CD4-positive, alpha-beta T cell treated with Interleukin-4 for 1 hour (primary cell): ENCODE measurements at places on chromosomes 4 and X.

- no peak for DNase-seq
Measured at GRCh38 chr4:69816236-69816635, 43.7 kb downstream of the SULT1E1 start.

DNA sequence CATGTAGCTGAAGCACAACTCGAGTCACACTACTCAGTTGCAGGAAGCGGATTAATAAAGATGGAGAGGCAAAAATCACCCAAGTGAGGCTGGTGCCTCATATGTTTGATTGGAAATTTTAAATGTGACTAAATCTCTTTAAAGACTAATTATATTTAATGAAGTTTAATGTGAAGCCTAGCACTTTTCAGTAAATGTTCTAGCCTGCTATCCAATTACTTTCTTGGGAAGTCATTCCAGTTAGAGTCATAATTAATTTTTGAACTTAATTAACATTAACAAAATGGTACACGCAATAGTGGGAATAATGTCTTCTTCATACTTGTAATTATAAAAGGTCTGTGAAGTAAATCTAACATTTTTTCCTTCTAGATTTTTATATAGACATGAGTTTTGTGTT lies 20.6 kb downstream of the F11 start:
- DNase-seq, result no peak

DNA sequence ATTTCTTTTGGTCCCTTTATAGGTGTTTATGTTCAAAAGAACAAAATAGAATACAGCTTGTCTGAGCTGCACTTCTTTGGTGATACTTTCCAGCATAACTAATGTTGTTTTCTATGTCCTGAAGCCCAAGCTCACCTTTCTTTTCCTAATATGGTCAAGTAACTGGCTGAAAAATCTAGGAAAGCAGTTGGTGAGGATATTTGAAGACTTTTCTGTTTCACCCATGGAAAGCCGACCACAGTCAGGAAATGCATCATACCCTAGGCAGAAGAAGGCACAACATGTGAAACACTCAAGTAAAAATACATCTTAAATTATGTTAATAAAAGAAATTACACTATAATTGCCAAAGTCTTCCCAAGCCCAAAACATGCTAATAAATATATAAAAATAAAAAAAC lies 337.0 kb downstream of the PDGFC start:
- no peak for DNase-seq

- no peak for DNase-seq
Measured at GRCh38 chrX:105315248-105315647, 94.8 kb upstream of the TEX13A start.

DNA sequence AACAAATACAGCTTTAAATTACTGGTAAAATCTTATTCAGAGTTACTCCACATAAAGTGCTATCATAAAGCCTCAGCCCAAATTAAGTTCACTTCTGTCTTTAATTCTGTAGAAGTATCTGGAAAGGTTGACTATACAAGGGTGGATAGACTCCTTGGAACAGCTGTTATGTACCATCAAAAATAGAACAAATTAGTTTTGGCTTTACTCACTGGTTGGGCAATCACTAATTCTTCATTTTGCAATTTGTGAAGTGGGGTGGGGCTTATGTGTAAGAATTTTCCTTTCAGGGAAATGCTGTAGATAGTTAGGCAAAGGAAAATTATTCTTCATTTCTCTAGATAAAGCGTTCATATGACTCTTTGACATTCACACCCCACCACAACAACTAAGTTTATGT lies 7.8 kb downstream of the DIAPH2 start:
- no peak for DNase-seq

GRCh38 chr4:107035819-107036583 lies at the start of gene DKK2:
TSS of gene DKK2 (minus strand) at chr4:107036313. CDS start at chr4:107035591, 722 bp downstream.
- DNase-seq, result no peak

GRCh38 chr4:124288706-124289486 lies 423.6 kb downstream of the ANKRD50 start:
- DNase-seq, result no peak

DNA sequence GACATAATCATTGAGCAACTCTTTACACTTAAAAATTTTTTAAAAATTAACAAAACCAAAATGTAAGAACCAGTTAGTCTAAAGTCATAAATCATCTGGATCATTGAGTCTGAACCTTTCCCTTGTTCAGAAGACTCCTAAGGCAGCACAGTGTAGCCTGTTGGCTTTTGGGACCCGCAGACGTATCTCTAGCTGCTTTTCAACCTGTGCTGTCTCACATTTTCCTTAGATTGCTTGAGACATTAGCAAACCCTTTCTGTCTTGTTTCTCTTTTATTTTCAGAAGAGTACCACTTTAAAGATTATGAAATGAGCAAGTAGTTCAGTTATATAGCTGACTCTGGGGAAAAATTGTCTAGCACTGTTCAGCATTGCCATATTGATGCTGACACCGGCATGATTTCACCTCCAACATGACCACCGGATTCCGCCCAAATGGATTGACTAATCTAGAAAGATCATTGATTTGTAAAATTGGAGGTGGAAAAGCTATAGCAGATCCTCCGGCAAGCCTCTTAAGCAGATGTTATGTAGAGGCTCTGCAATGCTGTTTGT lies 8.9 kb downstream of the TCEANC start:
- DNase-seq, result no peak

- no peak for DNase-seq
Measured at GRCh38 chrX:69630147-69630546, 14.2 kb downstream of the EDA start.

- no peak for DNase-seq
Measured at GRCh38 chr4:7901311-7901885, 38.3 kb downstream of the AFAP1 start.

GRCh38 chr4:181345931-181346330 lies 897.3 kb upstream of the TENM3 start:
- no peak for DNase-seq

DNA sequence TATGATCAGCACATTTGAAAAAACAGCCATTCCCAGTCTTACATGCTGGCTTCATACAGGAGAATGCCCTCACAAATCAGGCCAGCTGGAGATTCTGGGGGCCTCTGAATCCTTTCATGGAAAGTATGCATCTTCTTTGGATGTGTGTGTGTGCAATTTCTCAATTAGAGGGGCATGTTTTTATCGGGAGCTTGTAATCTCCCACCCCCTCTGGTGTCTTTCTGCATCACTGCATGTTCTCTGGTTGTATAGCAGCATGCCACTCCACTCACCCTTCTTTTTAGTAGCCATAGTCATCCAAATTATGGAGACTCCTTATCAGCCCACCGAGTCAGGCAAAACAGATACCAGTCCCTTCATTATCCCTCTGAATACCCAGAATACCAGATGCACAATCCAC lies 282.2 kb upstream of the SLIT2 start:
- no peak for DNase-seq

GRCh38 chrX:14673764-14674163 lies 144.4 kb downstream of the GLRA2 start:
- DNase-seq, result no peak

- no peak for DNase-seq
Measured at GRCh38 chr4:134201216-134202161, at the start of gene PABPC4L. TSS of gene PABPC4L (minus strand) at chr4:134201789. CDS start at chr4:134201019, 770 bp downstream.

DNA sequence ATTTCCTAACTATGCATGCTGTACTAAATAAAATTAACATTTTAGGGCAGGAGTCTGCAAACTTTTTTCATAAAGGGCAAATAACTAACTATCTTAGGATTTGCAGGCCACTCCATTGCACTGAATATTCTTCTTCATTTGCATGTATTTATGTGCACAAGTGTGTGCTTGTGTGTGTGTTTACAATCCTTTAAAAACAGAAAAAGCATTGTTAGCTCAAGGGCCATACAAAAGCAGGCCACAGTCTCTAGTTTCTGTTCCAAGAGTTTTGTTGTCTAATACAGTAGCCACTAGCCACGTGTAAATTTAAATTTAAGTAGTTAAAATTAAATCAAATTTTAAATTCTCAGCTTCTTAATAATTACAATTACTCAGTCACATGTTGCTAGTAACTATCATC lies 621.8 kb downstream of the TMA16 start:
- DNase-seq, result no peak

- DNase-seq, result peak; percentile 24
Measured at GRCh38 chr4:184503869-184504300, 29.5 kb upstream of the IRF2 start.

DNA sequence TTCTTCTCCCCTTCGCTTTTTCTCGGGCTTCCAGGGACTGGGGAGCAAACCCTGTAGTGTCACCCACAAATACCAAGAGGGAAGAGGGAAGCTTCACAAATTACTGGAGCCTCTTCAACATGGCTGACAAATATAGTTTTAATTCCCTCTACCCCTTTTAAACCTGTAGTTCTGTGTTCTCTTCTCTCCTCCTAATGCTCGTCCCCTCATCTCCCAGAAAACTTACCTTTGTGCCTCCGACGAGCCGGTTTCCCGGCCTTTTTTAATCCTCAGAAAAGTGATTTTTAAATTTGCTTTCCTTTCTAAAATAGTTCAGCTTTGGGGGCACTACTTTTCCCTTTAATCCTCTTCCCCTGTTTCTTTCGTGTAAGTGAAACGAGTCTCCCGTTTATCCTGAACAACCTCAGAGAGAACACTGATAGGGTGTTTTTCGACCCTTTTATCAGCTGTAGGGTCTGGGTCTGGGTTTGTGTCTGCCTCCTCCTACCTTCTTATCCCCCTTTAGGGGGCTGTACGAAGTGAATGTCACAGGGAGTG lies 408 bp downstream of the TET2 start:
- no peak for DNase-seq

- no peak for DNase-seq
Measured at GRCh38 chr4:7811536-7812191, 128.0 kb downstream of the AFAP1 start.

DNA sequence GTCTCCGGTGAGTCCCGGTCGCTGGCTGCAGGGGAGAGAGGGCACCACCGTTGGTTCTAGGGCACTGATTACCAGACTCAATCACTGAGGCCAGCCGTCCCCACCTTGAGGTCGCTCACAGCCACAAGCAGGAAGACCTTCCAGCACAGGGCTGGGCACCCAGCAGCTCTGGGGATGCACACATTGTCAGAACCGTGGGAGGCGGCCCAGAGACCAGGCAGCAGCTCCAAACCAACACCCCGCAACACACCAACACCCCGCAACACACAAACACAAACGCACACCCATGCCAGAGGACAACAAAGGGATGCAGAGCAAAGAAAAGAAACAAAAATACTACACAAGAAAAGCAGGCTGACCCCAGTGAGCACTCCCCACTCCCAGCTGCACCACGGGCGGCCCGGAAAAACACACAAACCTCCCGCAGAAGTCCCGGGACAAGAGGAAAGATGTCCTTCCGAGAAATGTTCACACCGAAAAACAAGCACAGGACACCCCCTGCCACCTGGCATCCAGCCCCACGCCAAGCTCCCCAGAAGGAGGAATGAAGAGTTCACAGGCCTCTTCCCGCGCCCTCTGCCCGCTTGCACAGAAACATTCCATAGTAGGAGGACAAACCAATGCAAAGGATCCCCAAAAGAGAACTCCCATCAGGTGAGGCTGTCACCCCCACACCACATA lies 3.2 kb downstream of the HMX1 start:
- DNase-seq, result no peak

- no peak for DNase-seq
Measured at GRCh38 chr4:168632301-168632725, 135.5 kb downstream of the PALLD start.

- DNase-seq, result no peak
Measured at GRCh38 chr4:109248322-109248900, 54.0 kb downstream of the COL25A1 start.

DNA sequence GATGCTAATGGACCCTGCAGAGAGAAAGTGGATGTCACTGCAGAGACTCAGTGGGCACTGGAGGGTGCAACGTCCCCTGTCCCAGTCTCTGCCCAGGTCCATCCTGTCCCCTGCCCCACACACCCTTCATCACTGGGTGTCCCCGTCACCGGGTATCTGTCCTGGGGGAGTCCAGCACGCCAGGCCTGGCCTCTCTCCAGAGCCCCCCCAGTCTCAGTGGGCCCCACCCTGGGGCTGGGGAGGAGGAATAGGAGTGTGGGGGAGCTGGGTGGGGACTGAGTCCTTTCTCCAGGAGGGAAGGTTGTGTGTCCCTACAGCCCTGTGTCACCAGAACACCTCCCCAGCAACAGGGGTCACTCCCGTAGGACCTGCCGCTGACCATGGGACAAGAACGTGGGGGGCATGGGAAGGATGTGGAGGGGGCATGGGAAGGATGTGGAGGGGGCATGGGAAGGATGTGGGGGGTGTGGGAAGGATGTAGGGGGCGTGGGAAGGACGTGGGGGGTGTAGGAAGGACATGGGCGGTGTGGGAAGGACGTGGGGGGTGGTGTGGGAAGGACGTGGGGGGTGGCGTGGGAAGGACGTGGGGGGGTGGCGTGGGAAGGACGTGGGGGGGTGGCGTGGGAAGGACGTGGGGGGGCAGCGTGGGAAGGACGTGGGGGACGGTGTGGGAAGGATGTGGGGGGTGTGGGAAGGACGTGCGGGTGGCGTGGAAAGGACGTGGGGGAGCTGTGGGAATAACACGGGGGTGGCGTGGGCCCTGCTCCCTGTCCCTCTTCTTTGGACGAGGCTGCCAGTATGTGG lies 21.0 kb upstream of the SPON2 start:
- DNase-seq, result no peak

GRCh38 chr4:18227880-18228279 lies 206.3 kb upstream of the LCORL start:
- no peak for DNase-seq

DNA sequence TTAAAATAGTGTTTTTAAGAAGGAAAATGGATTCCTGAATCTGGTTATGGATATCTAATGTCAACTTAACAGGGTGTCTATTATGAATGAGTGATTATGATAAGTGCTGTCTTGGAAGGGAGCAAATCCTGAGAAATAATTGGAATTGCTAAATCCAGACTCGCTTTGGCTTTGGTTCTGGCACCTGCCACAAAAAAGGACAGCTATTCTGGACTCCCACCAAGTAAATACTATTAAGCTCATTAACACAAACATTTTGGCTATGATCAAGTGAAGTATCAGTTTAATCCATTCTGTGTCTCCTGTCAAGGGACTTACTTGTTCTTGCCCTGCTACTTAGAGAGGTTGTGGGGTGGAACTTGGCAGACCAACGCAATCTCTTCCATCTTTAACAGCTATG lies 403.7 kb downstream of the CENPC start:
- no peak for DNase-seq

DNA sequence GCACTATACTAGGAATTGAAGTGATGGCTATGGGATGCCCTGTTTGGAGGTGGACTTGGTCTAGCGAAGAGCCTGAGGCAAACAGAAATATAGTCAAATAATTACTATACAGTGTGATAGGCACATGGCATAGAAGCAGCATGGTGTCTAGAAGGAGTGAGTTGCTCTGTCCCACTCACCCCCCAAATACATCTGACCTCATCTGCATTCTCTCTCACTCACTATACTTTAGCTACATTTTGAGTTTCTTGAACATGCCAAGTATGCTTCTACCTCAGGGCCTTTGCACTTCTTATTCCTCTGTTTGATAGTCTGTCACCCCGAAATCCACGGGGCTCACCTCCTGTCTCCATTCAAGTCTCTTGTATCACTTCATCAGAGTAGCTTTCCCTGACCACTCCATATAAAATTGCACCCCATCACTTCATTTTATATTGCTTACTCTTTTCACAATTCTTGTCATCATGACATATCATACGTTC lies 2.6 kb upstream of the FIP1L1 start:
- DNase-seq, result no peak

GRCh38 chr4:37385424-37385823 lies 140.9 kb downstream of the NWD2 start:
- DNase-seq, result no peak

- no peak for DNase-seq
Measured at GRCh38 chr4:102687982-102688433, 72.8 kb downstream of the MANBA start.
